ENCODE measurements at places on chromosomes 11 and 22.

DNA sequence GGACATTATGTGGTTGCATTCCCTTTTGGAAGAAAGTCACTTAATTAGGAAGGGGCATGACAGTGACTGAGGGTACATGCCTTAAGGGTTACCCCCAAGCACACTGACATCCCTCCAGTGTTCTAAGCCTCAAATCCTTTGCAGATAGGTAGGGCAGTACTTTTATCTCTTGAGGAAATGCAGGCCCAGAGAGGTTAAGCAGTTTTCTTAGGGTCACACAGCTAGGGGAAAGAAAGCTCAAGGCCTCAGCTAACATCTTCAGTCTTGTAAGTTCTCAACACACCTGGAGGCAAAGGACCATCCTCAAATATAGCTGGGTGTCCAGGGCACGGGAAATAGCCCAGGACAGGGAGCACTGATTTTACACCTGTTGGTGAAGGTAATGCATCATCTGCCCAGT lies 31.6 kb downstream of the KIAA1671 start:
- no peak for DNase-seq

GRCh38 chr11:45918962-45919675 lies 1.4 kb upstream of the PEX16 start:
- peak; percentile 25 for DNase-seq

- DNase-seq = no peak
Observed at GRCh38 chr11:27277843-27278242, 85.2 kb downstream of the CCDC34 start.

- DNase-seq = no peak
Observed at GRCh38 chr11:124879493-124880289, 14.5 kb downstream of the ROBO3 start.

DNA sequence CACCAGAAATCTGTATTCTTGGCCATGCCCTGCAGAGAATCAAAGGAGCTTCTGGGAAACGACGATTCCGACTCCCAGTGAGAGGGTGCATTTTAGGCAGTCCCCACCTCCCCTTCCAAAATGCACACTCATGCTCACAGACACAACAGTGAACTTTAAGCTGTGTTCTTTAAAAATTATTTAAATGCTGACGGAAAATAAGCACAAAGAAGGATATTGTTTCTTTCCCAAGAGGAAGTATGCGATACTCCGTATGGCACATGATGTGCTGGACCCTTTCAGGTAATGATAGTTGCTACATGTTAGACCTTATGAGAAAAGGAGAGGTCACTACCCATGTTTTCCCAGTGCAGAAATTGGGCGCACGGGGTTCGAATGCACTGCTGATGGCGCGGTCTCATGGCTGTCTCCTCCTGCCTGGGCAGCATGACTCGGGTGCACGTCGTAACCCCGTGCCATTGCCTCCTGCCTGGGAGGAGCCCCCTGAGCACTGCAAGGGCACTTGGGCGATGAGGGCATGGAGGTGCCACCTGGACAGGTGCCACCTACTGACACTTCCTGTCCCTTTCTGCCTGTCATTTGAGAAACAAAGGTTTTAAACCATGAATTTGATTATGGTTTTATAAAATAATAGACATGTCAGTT lies 63.9 kb upstream of the CTTN start:
- no peak for DNase-seq

DNA sequence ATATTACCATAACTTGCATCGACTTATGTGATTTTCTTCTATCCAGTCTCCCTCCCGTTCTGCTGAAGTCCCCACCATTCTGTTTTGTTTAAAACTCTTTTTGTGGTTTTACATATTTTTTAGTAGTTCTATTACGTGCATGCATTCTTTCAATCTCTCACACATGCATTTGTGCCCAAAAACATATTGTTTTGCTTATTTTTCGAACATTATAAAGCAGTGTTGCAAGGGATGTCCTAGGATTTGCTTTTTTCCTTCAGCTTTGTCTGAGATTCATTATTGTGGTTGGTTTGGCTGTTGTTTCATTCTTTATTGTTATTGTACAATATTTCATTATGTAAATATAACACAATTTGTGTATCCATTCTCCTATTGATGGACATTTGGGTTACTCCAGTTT lies 235.7 kb downstream of the DYNC2H1 start:
- DNase-seq = no peak

DNA sequence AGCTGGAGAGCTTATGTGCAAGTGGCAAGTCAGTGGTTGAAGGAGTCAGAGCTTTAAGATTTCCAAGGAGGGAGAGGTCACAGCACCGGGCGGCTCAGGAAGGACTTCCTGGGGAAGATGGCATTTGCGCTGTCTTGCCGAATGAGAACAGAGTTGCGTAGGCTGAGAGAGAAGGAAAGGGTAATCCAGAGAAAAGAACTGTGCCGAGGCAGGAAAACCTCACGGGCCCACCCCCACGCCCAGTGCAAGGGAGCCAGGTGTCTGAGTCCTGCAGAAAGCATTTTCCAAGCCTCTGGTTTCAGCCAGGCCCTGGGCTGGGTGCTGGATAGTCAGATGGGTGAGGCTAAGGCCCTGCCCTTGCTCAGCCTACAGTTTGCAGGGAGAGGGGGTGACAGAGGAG lies 3.2 kb upstream of the AP1B1 start:
- DNase-seq = no peak

GRCh38 chr11:45676522-45677095 lies 11.2 kb upstream of the CHST1 start:
- no peak for DNase-seq

DNA sequence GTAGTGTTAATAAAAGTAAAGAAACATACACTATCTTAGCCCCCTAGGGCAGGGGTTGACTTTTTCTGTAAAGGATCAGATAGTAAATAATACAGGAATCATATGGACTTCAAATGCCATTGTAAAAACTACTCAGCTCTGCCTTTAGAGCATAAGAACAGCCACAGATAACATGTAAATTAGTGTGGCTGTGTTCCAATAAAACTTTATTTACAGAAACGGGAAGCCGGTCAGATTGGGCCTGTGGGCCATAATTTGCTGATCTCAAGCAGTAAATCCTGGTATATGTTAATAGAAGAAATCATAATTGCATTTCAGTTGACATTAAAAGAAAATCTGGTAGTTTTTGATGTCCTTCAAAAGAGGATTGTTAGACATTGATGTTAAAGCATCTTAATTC lies 76.5 kb downstream of the ZC3H12C start:
- DNase-seq = no peak

GRCh38 chr22:46122511-46122971 lies 27.8 kb upstream of the PPARA start:
- DNase-seq = peak; percentile 82

DNA sequence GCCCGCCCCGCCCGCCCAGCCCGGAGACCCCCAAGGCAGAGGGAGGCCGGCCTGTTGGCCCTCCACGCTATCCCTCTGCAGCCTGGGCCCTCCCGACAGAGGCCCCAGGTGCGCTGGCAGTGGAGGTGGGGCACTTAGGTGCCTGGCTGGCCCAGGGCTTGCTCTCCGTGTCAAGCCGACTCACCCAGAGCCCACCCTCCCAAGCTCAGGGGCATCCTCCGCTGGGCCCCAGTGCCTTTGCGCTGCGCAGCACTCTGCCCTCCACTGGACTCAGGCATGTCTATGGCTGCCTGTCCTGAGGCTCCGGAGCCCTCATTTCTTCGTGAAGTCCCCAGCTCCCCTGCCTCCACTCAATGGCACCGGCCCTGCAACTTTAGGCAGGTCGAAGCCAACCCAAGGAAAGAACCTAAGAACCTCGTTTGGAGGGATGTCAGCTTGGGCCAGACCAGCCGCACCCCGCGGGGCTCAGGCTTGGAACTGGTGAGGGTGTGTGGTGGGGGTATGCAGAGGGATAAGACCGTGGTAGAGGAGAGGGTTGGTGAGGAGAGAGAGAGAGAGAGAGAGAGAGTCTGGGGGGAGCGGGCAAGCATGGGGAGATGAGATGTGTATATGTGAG lies 6.1 kb downstream of the SMIM45 start:
- no peak for DNase-seq

- DNase-seq = no peak
Observed at GRCh38 chr11:108278546-108278945, 55.7 kb downstream of the ATM start.

DNA sequence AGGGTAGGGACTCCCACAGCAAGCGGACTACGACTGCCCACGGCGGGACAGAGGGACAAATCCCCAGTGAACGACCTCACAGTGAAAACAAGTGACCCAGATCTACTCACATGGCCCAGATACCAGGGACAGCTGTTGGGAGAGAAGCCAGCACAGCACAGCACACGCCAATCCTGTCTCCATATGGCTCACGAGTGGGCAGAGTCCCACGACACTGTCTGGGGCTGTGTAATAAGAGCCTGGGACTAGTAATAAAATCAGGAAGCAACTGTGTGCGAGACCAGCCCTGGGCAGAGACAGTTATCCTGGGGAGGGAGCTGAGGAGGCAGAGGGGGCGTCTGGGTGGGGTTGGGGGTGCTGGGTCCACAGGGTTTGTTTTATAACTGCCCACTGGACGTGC lies 385.0 kb downstream of the CTTN start:
- DNase-seq = no peak

DNA sequence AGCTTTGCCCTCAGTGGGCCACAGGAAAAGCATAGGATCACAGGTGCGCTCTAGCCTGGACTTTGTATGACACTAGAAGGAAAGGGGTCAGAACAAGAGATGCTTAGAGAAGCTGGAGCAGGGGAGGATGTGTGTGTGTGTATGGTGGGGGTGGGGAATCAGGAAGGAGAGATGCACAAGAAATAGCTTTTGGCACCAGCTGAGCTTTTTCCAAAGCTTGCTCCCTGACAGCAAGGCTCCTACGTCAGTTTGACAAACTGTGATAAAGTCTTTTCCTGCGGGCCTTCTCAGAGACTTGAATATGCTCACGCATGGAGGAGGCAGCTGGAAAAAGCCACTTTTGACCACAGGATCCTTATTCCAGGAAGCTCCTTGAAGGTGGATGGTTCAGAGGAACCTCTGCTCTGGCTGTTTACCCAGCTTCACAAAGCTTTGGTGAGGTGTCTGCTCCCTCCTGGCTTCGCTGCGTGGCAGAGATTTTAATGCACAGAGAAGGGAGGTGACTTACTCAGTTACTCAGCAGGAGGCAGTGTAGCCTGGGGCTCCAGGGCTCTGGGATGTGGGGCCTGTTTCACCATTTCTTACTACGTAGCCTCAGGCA lies 3.9 kb downstream of the CDC42EP1 start:
- DNase-seq = no peak

DNA sequence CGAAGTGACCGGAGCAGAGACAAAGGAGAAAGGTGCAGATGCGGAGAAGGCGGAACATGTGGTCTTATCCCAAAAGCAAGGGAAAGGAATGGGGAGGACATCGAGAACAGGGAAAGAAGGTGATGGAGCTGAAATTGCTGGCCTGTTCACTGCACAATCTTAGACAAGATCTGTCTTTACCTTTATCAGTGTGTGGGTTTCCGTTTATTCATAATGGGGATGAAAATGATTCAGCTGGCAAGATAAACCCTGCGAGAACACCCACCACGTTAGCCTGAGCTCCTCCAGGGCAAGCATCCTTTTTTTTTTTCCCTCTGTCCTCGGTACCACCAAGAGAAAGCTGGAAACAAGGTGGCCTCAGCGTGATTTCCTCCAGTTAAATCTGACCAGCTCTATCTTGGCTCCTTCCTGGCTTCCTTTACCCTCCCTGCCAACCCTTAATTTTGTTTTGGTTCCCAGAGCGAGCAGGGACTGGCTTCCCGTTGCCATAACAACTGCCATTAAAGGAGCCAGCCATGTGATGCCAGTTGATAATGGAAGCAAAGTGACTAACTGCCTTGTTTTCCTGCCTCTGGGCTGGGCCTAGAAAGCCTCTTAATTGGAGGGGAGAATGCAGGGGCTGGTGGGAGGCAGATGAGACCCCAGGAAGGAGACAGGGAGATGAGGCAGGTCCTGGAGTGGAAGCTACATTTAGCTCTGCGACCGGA lies 4.2 kb downstream of the SGSM1 start:
- DNase-seq = no peak

DNA sequence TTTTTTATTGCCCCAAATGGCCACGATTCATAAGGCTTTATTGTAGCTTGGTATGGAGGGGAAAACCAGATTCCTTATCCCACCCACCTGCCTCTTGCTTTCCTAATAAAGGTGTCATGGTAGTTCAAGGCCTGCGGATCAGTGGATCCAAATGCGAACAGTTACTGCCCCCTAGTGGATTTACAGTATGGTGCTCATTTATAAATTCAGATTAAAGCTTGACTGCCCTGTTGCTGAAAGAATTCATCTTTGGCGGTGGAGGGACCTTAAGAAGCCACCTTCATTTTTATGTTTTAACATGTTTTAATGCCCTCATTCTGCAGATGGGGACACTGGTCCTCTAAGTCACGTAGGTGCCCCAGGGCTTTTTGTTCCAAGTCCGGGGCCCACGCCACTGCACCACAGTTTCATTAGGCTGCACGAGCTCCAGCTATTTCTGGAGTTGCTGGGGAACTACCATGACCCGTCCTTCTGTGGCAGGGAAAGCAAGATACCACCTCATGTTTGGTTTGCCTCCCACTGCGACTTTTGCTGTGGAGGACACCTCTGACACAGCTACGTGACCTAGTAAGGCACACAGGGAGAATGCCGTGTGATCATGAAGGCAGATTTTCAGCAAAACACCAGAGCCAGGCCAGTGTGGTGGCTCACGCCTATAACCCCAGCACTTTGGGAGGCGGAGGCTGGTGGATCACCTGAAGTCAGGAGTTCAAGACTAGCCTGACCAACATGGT lies 15.6 kb upstream of the INCENP start:
- no peak for DNase-seq

DNA sequence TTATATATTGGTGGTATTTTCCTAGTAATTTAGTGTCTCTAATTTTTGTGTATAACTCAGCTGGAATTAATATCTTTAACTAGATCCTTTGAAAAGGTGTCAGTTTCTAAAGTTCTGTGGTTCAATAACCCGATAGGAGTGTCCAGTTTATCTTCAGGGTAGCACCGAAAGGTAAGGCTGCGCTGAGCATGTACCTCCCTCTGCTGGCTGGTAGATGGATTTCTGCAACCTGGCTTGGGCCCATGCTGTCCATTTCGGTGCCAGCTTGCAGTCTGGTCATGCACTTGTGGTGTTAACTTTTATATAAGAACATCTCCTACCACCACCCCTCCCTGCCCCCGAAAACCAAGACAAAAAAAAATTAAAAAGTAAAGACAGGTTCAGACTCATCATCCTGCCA lies 24.7 kb downstream of the EXT2 start:
- no peak for DNase-seq

- DNase-seq = no peak
Observed at GRCh38 chr11:11210446-11210845, 142.6 kb downstream of the CSNK2A3 start.

DNA sequence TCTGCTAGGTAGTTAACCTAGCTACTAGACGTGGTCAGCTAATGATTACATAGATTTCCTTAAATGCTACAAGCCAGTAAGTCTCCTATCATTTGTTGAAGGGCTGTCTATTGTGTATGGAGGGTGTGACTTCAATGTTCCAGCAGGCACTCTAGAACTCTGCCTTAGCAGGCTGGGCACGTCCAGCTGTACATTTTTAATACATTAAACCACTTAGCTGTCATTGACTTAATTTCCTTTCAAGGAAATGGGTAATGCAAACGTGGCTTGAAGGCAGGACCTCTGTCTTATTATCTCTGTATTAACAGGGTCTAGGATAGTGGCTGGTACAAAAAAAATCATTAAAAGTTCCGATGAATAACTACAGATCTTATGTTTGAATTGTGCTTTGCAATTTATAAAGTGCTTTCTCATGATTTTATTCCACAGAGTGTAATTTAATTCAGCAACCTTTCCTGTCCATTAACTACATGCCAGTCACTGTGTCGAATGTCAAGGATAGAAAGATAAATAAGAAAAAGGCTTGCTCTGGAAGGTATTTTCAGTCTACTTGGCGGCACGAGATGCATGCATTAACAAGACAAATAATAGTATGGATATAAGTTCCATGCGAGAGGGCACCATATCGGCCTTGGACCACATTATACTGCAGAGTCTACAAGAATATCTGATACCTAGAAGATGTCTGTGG lies 60.3 kb downstream of the APOL3 start:
- DNase-seq = no peak
